Endodermal cell (in vitro differentiated cells): ENCODE measurements at places on chromosomes 7 and 10. TPM values are rescaled to one million over a fixed set of nuclear protein-coding genes. Genes with fewer than 3 reads are reported as not detected.

DNA sequence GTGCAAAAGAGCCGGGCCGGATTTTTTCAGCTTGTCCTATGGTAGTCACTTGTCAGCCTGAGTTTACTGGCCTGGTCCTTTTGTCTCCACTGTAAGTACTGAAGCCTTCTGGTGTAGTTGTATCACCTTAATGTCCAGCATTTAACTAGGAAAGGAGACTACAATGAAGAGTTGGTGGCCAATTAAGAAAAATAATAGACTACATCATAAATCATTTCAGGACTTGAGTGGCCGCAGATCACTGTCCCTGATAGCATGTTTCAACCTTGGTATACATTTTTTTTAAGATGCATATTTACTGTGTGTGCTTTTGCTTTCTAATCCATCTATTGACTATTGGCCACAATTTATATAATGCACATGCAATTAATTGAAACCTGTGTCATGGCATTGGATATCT, 6.1 kb downstream of the FZD1 start:
- H3K4me1 ChIP-seq = peaks cover 4% of the 10 kb centered on the region
- no peak overlapping the region for H3K27ac ChIP-seq
- H3K27me3 ChIP-seq = peaks cover 53% of the 10 kb centered on the region
- DNase-seq = no peak
- no peak overlapping the region for H3K4me3 ChIP-seq

DNA sequence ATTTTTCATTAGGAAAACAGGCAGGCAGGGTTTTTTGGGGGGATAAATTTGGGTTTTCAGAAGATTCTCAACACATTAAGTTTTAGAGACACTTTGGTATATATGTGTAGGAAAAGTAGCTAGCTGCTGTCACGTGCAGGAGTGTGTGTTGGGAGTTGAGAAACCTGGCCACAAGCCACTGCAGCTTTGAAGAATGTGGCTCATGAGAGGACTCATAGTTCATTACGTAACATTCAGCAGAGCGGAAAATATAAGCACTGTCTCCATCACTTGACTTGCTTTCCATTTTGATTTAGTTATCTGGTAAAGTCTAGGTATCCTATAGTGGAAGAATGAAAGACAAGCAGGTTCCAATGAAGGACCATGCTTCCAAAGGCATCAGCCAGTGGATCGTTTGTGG, 31.2 kb downstream of the SMNDC1 start:
- H3K36me3 ChIP-seq = no peaks in the 10 kb centered on the region
- no peak overlapping the region for H3K4me3 ChIP-seq
- H3K4me1 ChIP-seq = peaks cover 2% of the 10 kb centered on the region
- H3K27ac ChIP-seq = no peak overlapping the region
- H3K27me3 ChIP-seq = no peaks in the 10 kb centered on the region

DNA sequence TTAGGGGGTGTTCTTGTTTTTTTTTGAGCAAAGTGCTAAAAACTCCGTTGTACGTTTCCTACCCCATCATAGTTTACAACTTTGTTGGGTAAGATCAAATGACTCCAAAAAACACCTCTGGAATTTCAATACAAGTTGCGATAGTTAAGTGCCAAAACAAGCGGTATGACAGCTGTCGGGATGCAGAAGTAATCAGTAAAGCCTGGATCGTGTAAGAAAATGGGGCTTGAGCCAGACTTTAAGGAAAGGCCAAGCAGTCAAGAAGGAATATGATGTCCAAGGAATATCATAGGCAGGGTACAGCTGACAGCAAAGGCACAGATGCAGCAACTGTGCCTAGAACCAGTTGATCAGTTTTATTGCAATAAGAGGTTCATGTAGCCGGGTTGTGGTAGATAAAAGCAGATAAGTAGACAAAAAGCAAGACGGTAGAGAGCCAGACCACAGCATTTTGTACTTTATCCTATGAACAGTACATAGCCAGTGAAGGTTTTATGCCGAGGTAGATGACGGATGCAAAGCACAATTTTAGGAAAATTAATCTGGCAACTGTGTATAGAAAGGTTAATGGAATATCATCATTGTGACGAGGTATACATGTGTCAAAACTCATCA, 45.5 kb downstream of the UBE2H start:
- H3K27ac ChIP-seq = no peak overlapping the region
- H3K4me1 ChIP-seq = peaks cover 4% of the 10 kb centered on the region
- no peaks in the 10 kb centered on the region for H3K27me3 ChIP-seq
- peaks cover 22% of the 10 kb centered on the region for H3K36me3 ChIP-seq

GRCh38 chr7:64314566-64314965, 805 bp downstream of the ZNF736 start:
- H3K27ac ChIP-seq = no peak overlapping the region
- no peaks in the 10 kb centered on the region for H3K27me3 ChIP-seq
- H3K36me3 ChIP-seq = no peaks in the 10 kb centered on the region
- peak overlapping the region; percentile 89 for H3K4me3 ChIP-seq
- no peak for DNase-seq

DNA sequence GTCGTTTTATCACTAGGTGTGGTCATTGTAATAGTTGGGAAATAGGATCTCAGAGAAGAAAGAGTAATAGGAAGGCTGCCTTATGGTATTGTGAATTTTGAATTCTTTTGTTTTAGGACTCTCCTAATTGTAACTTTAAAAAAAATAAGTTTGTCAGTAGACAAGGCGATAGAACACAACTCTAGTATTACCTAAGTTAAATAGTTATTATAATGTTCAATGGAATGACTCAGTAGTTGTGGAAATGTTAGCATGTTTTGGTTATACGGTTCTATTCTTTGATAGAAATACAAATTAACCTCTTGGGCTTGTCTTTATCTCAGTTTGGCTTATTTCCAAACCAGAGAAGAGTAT, 1.4 kb downstream of the DNAH11 start:
- H3K36me3 ChIP-seq = no peaks in the 10 kb centered on the region
- no peak overlapping the region for H3K27ac ChIP-seq
- peak overlapping the region; percentile 77 for H3K4me3 ChIP-seq
- DNase-seq = no peak
- no peaks in the 10 kb centered on the region for H3K4me1 ChIP-seq

DNA sequence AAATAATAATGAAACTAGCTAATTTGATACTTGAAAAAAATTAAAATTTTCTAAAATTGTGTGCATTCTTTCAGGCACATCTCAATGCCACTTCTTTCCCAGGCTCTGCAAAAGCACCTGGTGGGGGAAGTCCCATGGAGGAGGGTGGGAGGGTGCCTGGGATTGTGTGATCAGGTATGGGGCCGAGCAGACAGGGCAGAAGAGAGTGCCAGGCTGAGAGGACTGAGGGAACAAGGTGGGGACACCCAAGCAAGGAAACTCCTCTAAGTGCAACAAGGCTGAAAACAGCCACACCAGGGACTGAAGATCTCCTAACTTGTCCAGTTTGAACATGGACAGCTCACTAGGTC, 13.8 kb downstream of the PARP12 start:
- H3K27ac ChIP-seq = no peak overlapping the region
- H3K36me3 ChIP-seq = no peaks in the 10 kb centered on the region
- H3K4me1 ChIP-seq = no peaks in the 10 kb centered on the region
- no peaks in the 10 kb centered on the region for H3K27me3 ChIP-seq
- H3K4me3 ChIP-seq = no peak overlapping the region

- H3K27ac ChIP-seq = no peak overlapping the region
- H3K4me1 ChIP-seq = no peaks in the 10 kb centered on the region
- DNase-seq = no peak
Measured at GRCh38 chr7:104228442-104228841, 20.6 kb upstream of the ORC5 start.

GRCh38 chr10:69901022-69901421, 99.3 kb downstream of the COL13A1 start:
- H3K36me3 ChIP-seq = no peaks in the 10 kb centered on the region
- no peaks in the 10 kb centered on the region for H3K27me3 ChIP-seq
- H3K4me3 ChIP-seq = no peak overlapping the region
- no peak for DNase-seq
- peaks cover 22% of the 10 kb centered on the region for H3K4me1 ChIP-seq

- no peak for DNase-seq
- no peaks in the 10 kb centered on the region for H3K36me3 ChIP-seq
- no peak overlapping the region for H3K27ac ChIP-seq
- H3K4me1 ChIP-seq = no peaks in the 10 kb centered on the region
Measured at GRCh38 chr10:130458509-130458908, 322.3 kb downstream of the GLRX3 start.

DNA sequence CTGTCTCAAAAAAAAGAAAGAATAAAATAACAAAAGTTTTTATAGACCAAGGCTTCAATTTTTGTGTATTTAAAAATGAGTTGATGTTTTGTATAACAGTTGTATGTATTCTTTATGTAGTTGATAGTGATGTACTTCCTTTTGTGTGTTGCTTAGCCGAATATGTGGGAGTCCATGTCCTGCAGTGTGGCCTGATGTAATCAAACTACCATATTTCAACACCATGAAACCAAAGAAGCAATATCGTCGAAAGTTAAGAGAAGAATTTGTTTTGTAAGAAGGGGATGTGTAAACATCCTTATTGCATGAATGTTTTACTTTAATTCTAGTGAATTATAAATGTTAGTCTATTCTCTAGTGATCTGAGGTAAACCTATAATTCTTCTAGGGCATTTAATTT, 56.6 kb downstream of the MPLKIP start:
- H3K4me3 ChIP-seq = no peak overlapping the region
- no peak overlapping the region for H3K27ac ChIP-seq
- no peaks in the 10 kb centered on the region for H3K4me1 ChIP-seq
- H3K36me3 ChIP-seq = peaks cover 22% of the 10 kb centered on the region
- H3K27me3 ChIP-seq = no peaks in the 10 kb centered on the region

DNA sequence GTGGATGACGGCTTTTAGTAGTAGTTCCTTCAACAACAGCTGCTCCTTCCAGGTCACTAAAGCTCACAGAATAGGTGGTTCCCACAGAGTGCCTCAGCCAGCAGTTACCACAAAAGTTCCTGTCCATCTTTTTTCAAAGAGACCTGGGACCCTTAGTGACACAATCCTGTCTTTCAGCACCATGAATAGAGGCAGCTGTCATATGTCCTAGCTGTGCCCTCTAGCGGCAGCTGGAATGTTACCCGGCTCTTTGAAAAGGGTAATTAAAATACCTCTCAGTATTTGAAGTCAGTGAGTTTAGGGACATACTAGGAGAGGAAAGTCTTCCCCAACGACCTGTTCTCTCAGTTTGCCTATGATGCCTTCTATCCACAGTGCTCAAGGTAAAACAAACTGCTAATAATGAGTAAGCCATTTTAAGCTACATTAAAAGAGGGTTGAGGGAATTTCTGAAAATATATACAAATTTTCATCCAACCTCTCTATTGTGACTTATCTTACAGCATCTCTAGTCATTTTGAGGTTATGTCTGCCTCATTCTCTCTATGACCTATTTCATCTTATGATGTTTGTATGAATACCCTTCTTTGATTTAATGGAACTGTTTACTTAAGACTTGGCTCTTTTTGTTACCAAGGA, 290.8 kb downstream of the NXPH1 start:
- H3K4me1 ChIP-seq = no peaks in the 10 kb centered on the region
- no peaks in the 10 kb centered on the region for H3K27me3 ChIP-seq
- no peaks in the 10 kb centered on the region for H3K36me3 ChIP-seq
- peak; percentile 88 for DNase-seq
- H3K4me3 ChIP-seq = no peak overlapping the region

- H3K36me3 ChIP-seq = no peaks in the 10 kb centered on the region
- DNase-seq = peak; percentile 83
- H3K27ac ChIP-seq = no peak overlapping the region
- H3K27me3 ChIP-seq = no peaks in the 10 kb centered on the region
Measured at GRCh38 chr7:91759205-91759863, 121.2 kb downstream of the MTERF1 start.

DNA sequence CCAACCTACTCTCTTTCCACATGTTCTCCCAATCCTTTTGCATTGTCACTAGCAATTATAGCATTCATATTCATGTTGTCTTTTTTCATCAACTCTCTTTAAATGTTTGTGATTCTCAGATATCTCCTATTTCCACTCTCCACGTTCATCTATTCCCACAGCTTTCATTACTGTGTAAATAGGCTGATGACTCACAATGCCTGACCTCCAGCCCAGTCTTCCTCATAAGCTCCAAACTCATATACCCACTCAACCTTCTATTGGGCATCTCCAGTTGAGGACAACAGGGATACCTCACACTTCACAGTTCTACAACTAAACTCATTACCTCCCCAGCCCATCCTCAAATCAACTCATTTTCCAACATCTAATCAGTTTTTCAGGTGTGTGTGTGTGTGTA, 194.1 kb downstream of the DGKI start:
- no peaks in the 10 kb centered on the region for H3K27me3 ChIP-seq
- no peaks in the 10 kb centered on the region for H3K36me3 ChIP-seq
- no peak for DNase-seq

- H3K4me1 ChIP-seq = peaks cover 4% of the 10 kb centered on the region
- H3K27me3 ChIP-seq = no peaks in the 10 kb centered on the region
- no peak overlapping the region for H3K4me3 ChIP-seq
- no peaks in the 10 kb centered on the region for H3K36me3 ChIP-seq
Measured at GRCh38 chr10:3292636-3293035, 120.1 kb upstream of the PITRM1 start.

DNA sequence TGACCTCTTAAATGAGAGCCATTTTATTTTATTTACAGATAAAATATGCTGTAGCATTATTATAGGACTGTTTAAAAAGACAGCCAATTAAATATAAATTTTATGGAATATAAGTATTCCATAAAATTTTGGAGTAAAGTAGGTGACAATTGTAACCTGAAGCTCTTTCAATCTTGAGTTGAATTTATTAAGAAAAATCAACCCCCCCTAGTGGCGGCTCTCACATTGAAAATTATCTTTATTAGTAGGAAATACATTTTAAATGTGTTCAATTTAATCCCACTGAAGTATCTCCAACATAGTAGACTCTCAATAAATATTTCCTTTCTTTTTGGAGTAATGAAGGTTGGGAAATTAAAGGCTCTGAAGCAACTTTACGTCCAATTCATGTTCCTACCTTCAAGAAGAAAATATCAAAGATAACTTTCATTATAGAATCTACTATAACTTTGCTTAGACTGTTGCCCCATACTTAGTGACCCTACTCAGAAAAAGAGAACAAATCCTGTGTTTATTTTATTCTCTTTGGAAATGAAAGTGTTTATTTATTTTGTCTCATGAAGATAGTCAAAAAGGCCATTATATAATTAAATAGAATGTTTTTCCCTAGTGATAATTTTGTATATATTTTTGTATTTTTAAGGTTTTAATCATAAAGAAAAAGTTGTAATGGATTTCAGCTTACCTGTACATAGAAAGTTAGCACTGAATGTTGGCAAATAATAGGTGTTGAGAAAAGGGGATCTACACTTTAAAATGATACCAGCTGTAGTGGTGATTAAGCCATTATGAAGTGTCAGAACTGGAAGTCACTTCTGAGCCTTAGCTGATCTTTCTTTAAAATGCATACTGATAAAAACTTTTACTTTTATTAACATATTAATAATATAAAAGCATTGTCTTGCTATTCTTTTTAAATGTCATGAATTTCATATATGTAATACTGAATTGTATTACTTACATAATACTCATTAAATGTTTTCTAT, 3.3 kb downstream of the AHR start:
- H3K4me1 ChIP-seq = no peaks in the 10 kb centered on the region
- H3K36me3 ChIP-seq = no peaks in the 10 kb centered on the region
- H3K27me3 ChIP-seq = peaks cover 16% of the 10 kb centered on the region
- DNase-seq = no peak
- H3K27ac ChIP-seq = no peak overlapping the region
- H3K4me3 ChIP-seq = no peak overlapping the region

- H3K4me3 ChIP-seq = no peak overlapping the region
- peaks cover 3% of the 10 kb centered on the region for H3K4me1 ChIP-seq
- H3K36me3 ChIP-seq = no peaks in the 10 kb centered on the region
Measured at GRCh38 chr10:126059076-126059826, 162.9 kb downstream of the FANK1 start.

Gene RBM20
- total RNA-seq = 5.2 and 6.2 TPM in 2 replicates

Gene PNLIPRP3
- not detected in 2 replicates for total RNA-seq

Gene OR9A2
- total RNA-seq = not detected in 3 replicates
